ENCODE measurements at places on chromosomes 1 and 21.

GRCh38 chr1:77197351-77197750 lies 21.9 kb downstream of the PIGK start:
- DNase-seq, result no peak

- DNase-seq, result no peak
Measured at GRCh38 chr1:237411621-237412020, 369.6 kb downstream of the RYR2 start.

DNA sequence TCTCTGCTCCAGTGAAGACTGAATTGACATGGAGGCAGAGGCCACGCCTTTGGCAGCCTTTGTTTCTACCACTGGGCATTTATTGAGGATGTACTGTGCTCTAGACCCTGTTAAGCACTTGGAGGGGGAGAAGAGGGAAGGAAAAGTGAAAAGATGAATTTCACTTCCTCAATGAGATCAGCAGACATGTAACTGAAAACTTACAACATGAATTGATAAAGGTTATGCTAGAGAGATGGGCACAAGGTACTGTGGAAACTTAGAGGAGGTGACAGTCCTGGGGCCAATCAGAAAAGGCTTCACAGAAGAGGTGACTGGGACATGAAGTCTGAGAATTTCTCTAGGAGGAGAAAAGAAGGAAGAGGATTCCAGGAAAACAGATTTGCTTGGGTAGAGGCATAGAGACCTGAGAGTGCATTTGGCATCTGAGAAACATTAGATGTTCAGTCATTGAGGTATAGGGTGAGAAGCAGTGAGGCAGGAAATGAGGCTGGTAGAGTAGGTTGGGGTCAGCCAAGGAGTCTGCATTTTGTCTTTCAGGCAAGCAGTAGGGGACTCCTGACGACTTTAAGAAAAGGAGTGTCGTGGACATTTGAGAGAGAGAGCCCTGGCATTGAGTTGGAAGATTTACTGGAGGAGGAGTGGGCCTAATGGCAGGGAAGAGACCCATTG lies 113.0 kb downstream of the SYT2 start:
- no peak for DNase-seq

DNA sequence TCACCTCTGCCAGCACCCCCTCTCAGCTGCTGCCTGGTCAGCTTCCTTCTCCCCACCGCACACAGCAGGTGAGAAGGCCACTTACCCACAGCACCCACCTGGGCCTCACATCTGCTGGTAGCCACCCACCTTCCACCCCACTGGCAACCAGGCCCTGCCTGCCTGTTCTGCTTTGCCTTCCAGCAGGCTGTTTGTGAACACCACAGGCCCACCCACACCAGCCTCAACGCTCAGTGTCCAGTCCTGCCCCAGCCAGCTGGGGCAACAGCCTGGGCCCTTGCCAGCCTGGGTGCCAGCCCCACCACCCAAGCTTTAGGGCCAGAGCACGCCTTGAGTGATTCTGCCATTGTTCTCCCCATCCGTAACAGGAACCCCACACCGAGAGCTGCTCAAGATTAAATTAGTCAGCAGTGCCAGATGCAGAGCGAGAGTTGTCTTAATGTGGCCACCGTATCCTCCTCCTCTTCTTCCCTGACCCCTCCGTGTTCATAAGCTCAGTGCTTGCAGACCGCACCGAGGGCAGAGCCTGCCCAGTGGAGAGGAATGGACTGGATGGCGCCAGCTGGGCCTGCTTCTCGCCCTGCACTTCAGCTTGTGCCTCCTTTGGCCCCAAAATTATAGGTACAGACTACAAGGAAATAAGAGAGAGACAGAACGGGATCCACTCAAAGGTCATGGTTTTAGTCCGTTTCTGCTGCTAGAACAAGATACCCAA lies 120.3 kb upstream of the COL6A1 start:
- no peak for DNase-seq

DNA sequence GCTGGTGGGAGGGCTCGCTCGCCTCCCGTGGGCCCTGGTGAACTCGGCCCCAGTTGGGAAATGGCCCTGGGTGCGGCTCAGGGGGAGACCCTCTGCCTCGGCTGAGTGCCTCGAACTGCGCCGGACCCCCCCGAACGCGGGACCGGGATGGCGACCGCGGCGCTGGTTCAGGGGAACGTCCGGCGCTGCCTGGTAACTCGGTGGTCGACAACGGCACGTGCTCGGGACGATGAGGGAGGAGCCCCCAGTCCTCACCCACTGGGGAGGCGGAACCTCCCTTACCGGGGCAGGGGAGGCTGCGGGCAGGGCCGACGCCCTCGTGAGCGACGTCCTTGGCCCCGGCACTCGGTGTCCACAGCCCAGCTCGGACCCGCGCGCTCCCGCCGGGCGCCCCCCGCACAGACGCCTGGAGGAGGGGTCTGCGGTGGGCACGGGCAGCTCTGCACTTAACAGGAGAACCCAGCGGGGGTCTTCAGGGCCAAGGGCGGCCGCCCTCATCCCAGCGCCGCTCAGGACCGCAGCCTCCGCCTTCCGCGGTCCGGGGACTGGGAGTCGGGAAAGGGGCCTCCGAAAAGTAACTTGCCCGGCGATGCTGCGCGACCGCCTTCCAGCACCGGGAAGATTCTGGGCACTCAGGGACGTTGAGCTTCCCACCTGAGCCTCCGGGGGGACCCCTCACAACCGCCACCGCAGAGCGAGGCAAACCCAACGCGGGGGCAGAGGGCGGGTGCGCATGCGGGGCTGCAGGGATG lies 1.7 kb downstream of the HES4 start:
- no peak for DNase-seq

DNA sequence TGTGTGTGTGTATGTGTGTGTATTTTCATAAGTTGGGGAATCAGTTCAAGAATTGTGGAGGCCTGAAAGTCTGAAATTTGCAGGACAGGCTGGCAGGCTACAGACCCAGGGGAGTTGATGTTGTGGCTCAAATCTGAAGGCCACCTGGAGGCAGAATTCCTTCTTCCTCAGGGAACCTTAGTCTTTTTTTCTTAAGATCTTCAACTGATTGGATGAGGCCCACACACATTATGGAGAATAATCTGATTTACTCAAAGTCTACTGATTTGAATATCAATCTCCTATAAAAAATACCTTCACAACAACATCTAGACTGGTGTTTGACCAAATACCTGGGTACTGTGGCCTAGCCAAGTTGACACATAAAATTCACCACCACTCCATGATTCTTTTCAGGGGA lies 61.8 kb downstream of the MT1HL1 start:
- no peak for DNase-seq

DNA sequence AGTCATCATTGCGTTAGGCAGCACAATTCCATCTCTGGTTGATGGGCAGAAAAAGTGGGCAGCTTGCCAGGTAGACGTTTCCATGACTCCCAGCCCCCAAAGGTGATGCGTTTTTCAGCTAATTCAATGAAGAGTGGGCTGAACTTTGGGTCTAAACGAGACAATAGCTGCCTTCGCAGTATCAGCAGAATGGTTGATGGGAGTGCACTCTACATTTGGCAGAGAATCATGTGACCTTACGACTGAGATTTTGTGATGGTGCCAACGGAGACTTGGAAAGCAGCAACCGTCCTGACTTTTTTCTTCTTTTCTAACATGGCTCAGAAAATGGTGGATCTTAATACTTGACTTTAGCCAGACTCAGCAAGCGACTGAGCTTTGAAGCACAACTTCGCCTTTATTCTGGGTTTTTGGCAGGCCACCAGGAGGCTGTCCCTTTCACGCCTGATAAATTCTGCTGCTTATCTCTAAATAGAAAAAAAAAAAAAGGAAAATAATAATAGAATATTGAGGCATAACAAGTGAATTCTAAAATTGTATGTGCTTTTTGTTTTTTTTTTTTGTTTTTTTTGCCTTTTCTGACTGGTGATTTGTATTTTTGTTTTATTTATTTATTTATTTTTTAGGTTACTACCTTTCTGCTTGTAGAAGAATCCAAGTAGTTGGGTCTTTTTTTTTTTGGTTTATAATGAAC lies 804.8 kb downstream of the USP25 start:
- no peak for DNase-seq

DNA sequence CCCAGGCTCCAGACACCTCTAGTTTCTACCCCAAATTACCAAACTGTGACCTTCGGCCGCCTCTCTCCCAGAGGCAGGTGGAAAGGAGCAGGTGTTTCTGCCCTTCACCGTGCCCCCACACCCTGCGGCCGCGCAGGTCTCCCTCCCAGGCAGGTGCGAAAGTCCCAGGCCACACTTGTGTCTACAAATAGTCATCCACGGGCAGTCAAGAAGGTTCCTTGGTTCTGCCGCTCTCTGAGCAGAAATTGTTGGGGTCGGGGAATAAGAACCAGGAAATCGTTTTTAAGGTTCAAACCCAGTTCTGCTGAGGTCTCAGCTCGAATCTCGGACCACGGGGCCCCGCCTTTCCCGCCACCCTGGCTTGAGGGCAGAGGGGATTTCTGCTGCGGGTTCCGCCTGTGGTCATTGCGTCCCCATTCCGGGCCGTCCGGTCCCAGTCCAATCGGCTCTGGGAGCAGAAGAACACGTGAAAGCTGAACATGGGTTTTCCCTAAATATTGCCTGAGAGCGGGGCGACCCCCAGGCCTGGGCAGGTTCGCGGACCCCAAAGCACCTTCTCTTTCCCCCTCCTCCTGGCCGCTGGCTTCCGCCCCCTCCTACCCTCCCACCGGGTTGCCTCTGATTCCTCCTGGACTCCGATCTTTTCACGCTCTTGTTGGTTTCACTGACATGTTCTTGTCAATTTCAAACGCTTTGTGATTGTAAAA lies 1.2 kb upstream of the ATF3 start:
- peak; percentile 61 for DNase-seq

DNA sequence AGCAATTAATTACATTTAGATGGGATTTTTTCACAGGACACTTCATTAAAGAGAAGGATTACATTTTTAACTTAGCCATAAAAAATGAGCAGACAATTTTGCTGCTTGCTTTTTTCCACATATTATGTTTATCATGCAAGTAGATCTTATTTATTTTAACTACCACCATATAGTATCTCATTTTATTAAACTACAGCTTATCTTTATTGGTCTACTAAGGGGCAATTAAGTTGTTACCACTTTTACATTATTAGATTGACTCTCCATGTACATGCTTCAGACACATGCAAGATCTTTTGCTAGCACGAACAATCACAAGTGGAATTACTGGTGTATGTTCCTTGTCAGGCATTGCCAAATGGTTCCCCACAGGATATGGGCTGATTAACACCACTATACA lies 99.8 kb upstream of the NFIA start:
- no peak for DNase-seq

GRCh38 chr1:18749569-18749968 lies 109.9 kb downstream of the TAS1R2 start:
- DNase-seq, result no peak

DNA sequence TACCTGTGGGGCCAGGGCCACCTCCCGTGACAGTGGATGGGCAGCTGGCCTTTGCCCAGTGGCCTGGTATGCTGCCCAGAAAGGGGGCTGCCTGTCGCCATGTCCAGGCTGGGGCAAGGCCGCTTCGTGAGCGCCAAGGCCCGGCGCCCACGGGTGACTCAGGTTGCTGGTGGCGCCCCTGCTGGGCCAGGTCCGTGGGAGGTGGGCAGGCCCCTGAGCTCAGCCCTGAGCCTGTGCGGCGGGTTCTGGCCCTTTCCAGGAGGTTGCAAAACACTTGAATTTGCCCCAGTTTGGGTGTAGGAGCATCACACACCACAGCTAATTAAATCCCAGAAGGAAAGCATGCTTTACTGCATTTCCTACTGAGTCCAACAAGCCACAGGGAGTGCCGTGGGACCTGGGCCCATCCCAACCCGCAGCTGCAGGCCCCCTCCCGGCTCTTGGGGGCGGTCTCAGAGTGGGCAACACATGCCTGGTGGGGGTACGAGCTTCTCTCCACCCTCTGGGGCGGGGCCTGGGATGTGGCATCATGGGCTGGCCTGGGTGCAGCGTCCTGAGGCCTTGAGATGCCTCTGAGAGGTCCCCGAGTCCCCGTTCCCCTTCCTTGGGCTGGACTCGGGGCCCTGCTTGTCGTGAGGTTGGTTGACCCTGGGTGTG lies 159.8 kb downstream of the PEX14 start:
- DNase-seq, result no peak

DNA sequence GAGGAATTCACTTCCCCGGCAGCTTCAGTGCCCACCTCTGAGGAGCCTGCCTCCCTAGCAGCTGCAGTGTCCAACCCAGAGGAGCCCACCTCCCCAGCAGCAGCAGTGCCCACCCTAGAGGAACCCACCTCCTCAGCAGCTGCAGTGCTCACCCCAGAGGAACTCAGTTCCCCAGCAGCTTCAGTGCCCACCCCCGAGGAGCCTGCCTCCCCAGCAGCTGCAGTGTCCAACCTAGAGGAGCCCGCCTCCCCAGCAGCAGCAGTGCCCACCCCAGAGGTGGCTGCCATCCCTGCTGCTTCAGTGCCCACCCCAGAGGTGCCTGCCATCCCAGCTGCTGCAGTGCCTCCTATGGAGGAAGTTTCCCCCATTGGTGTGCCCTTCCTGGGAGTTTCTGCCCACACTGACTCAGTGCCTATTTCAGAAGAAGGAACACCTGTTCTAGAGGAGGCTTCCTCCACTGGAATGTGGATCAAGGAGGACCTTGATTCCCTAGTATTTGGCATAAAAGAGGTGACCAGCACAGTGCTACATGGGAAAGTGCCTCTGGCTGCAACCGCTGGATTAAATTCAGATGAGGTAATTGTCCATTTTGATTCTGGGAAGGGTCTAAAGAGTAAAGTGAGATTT lies 77.4 kb upstream of the BMP8A start:
- DNase-seq, result no peak

DNA sequence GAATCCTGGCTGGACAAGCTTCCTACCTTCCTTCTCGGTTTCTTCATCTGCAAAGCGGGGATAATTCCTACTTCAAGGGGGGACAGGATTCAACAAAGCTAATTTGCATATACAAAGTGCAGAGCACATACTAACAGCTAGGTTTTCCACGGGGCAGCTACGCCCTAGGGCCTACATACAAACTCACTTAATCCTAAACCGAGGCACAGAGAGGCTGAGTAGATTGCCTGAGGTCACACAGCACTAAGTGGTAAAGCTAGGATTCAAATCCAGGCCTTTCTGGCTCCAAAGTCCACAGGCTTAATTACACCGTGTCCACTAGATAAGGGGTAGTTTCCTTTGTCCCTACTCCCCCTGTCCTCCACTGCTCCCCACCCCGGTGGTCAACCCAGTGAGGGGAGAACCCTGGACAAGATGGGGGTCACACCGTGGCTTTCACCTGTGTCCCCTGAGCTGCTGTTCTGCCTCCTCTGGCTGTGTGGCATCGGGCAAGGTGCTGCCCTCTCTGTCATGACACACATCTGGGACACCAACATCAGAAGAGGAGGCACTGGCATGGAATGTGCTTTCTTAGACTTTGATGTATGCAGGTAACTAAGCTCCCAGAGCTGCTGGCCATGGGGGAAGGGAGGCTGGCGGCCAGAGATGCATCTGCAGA lies 44.5 kb downstream of the TAS1R2 start:
- DNase-seq, result no peak

DNA sequence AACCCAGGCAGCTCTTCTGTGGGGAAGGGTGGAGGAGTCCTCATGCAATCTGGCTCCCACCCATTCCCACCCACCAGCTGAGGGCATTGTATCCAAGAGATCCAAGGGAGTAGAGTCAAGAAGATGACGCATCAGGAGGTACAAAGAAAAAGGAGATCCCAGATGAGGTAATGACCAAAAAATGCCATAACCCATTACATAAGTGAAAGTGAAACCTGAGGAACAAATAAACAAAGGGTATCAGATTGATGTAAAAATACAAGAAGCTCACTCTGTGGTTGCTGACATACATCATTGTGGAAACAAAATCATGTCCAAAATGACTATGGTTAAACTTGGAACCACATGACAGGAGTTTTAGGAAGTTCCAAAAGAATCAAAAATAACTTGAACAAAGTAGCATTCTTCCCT lies 42.5 kb downstream of the CCN1 start:
- no peak for DNase-seq

All from suppressor macrophage (primary cell).